ENCODE measurements at places on chromosomes 5 and 9. TPM values are rescaled to one million over a fixed set of nuclear protein-coding genes. Genes with fewer than 3 reads are reported as not detected.

The MAMDC4 gene
- total RNA-seq, result 1.3 TPM

The GCNT1 gene
- 33.5 TPM for total RNA-seq

The BARHL1 gene
- total RNA-seq, result not detected

The NR2F1-AS1 gene
- total RNA-seq, result 31.4 TPM

The HDHD3 gene
- total RNA-seq, result 11.4 TPM

The CYLC2 gene
- total RNA-seq, result not detected

Measured in smooth muscle cell of trachea (primary cell).